ENCODE measurements at places on chromosomes 16 and 17.
A peak's percentile ranks its signal among the peaks of the same experiment; 100 is the strongest.

- DNase-seq: no peak
Observed at GRCh38 chr16:81318711-81319110, 3.9 kb downstream of the GAN start.

DNA sequence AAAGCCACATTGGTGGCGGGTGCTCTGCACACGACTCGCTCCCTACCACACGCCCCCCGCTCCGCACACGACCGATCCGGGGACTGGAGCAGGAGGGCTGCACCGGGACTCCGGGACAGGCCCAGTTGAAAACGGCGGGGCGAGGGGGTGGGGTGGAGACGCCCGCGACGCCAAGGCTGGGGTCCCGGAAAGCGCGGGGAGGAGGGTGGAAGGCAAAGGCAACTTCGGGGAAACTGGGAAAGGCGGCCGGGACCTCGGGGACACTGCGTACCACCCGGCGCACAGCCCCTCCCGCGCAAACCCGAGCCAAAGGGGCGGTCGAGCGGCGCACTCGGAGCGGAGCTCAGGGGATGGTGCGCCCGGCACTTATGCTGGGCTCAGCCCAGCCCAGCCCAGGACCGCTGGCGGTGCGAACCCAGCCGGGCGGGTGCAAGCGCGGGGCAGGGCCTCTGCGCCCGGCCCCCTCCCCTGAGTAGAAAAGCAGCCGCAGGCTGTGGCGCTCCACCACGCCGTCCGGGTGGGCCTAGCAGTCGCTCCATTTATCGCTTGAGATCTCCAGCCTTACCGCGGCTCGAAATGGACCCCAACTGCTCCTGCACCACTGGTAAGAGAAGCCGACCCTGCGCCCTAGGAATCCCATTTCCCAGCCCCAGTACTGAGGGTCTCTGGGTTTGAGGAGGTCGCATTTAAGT lies at the start of gene MT1M:
Gene MT1M, plus strand, starts transcription at position 504 of the 692 bp plus-strand sequence. Its CDS starts 73 bp downstream, at position 577.
- no peak for DNase-seq

- no peak for DNase-seq
Observed at GRCh38 chr17:33789658-33790057, 465.4 kb upstream of the CCL2 start.

- no peak for DNase-seq
Observed at GRCh38 chr17:13154398-13154797, 136.6 kb upstream of the ELAC2 start.

- DNase-seq: no peak
Observed at GRCh38 chr16:67241008-67241900, 6.0 kb downstream of the FHOD1 start.

DNA sequence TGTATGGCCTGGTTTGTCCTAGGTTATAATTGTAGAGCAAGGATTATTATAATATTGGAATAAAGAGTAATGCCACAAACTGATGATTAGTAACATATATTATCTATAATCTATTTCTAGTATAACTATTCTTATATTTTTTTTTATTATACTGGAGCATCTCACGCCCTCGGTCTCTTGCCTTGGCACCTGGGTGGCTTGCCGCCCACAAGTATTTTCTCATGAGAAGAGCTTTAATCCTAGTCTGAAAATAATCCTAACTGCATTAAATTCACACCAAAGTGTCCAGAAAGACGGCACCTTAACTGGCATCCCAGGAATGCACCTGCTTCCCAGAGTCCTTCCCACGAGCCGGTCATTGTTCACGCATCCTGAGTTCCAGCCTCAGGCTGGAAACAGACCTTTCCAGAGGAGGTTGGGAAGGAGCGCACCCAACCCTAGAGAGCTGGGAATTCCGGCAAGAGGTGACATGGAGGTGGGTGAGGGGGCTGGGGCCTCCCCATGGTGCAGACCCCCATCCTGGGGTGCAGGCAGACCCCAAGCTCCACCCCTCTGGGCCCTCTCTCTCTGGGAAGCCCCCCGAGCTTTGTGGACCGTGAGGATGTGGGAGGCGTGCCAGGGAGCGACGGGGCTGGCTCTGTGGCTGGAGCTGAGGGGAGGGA lies 15.9 kb downstream of the CHMP1A start:
- DNase-seq: no peak

DNA sequence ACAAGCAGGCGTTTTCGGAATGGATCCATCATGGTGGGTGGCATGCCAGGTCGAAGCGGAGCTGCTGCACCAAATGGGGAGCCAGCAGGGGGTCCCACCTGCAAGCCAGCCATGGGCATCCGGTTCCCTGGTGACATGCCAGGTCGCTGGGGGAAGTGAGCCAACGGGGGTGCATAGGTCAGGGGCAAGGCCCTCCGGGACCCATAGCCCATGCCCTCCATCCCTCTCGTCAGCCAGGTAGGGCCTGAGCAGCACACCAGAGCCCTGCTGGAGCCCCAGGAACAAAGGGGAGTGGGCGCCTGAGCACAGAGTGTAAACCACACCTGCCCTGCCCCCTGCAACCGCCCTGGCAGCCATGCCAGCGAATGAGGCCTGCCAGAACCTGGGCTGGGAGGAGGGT lies 5.0 kb downstream of the SMARCD2 start:
- peak; percentile 36 for DNase-seq

- no peak for DNase-seq
Observed at GRCh38 chr17:72358465-72358864, 237.6 kb downstream of the SOX9 start.

GRCh38 chr16:2425008-2425518 lies 4.2 kb upstream of the CCNF start:
- peak; percentile 73 for DNase-seq

GRCh38 chr17:45666046-45666600 lies 118.0 kb upstream of the CRHR1 start:
- peak; percentile 59 for DNase-seq

GRCh38 chr17:8862213-8863056 lies 5.0 kb downstream of the PIK3R6 start:
- DNase-seq: peak; percentile 9

DNA sequence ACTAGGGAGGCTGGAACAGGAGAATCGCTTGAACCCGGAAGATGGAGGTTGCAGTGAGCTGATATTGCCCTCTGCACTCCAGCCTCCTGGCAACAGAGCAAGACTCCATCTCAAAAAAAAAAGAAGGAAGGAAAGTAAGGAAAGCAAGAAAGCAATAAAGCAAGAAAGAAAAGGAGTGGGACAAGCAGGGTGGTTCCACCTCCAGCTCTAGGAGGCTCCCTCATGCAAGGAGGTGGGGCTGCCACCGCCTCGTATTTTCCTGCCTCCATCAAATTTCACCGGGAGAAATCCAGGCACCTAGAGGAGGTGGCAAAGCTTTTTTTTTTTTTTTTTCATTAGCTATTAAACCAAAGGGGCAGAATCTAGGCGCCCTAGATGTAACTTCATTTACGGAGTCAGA lies 1.0 kb downstream of the CYB561 start:
- DNase-seq: no peak

DNA sequence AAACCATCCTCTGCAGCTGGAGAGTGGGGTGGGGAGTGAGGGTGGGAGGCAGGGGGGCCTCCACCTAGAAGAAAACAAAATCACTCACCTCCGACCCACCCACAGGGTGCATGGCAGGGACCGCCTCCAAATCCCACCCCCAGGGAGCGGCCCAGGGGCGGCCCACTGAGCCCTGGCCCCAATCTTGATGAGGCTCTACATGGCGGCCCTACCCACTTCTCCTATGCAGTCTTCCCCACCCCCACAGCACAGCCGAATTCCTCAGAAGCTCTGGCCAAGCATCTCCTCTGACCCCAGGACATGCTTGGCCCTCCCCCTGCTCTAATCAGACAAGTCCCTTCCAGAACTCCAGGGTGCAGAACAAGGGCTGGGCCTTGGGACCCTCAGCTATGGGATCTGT lies 18.2 kb upstream of the FASN start:
- no peak for DNase-seq

DNA sequence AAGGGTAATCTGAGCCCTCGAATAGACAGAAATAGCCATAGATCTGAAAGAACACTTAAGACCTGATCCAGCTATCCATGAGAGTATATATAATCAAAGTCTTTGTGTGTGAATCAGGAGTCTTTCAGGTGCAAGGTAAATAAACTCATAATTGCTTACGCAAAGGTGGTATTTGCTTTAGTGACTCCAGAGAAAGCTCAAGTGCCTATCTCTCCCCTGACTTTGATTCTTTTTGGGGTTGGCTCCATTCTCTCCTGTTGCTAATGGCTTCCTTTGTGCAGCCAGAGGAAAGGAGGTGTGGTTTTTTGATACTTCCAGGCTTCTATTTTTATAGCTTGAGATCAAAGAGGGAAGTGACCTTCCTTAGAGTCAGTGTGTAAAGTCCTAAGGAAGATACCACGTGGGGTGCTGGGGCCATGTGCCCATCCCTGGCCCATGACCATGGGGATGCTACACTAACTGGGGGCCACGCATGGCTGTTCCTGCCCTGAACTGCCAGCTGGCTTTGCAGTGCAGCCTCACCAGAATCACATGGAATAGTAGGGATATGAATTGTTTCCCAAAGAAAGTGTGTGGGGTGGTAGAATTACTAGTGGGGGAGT lies 45.8 kb downstream of the TENT4B start:
- no peak for DNase-seq
